ENCODE measurements at places on chromosomes 4 and X.

- no peak for DNase-seq
Observed at GRCh38 chrX:13747836-13748235, 13.3 kb downstream of the OFD1 start.

GRCh38 chrX:35890699-35891098 is 28.8 kb upstream of the CFAP47 start:
- DNase-seq: no peak

DNA sequence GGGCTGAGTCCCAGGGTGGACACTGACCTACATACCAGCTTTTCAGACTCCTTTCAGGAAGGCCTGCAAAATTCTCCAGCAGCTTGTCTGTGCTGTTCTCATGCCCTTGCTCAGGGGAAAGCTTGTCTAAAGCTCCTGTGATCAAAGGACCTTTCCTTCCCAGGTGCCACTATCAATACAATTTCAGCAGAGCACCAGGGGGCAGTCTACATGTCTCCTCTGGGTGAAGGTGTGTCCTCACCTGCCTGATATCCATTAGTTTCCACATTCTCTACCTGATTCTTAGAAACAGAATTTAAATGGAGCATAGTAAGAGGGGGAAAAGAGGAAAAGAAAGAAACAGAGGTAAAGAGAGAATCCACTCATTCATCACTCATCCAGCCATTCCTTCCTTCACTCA is 114.2 kb downstream of the PPARGC1A start:
- DNase-seq: no peak

DNA sequence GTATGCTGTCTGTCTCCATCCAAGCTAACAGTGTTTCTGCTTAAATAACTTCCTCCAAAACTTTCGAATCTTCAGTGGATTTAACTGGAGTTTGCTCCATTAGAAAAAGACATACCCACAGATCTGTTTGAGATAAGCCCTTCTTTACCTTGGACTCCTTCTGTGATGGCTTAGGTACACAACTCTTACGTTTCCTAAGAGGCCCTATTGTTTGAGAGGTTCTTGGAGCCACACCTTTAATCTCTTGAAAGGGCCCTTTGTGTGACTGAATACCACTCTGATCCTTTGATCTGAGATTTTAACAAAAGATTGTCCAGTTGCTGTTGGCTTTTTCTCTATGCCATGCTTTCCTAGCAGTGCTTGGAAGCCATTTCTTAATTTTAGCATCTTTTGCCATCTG is 92.5 kb downstream of the AKAP4 start:
- DNase-seq: no peak

DNA sequence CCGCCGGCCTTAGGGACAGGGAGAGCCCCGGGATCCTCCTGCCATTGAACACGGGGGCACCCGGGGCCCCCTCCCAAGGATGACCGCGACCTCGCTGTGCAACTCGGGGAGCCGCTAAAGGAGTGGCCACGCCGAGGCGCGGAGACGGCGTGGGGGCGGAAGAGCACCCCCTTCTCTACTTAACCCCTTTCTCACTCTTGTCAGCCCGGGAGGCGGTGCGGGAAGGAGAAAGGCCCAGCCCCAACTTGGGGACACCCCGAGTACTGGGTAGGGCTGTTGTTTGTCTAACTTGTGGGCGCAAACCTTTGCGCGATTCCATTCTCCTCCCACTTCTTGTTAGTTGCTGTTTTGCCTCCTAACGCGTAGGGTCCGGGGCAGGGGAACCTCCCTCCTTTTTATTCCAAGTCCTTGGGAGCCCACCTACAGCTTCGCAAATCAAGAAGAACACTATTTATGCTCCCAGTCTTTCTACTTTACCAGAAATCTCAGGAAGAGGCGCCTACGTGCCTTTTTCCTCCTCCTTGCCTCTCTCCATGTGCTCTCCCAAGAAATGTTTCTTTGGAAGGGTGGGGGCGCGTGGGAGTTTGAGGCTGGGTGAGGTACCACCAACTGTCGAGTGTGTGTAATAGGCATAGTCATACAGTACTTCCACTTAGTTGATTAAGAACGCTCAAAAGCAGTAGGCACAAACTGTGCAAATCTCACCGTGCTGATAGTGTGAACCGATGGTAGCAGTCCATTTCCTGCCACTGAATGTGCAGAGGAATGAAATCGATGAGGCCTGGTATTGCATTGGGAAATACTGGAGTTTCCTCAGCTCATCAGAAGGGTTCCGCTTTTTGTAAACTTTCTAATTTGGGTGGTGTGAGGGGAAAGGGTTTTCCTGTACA is 813 bp downstream of the DIAPH2 start:
- no peak for DNase-seq

DNA sequence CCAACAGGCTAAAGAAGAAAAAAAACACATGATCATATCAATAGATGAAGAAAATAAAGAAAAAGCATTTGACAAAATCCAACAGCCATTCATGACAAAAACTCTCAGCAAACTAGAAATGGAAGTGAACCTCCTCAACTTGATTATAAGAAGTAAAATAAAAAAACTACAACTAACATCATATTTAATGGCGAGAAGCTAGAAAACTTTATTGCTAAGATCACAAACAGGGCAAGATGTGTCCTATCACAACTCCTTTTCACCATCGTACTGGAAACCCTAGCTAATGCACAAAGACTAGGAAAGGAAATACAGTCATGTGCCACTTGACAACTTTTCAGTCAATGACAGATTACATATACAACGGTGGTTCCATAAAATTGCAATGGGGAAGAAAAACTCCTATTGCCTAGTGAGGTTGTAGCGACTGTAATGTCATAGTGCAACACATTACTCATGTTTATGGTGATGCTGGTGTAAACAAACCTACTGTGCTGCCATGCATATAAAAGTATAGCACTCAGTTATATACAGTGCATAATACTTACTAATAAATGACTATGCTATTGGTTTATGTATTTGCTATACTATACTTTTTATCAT is 12.1 kb upstream of the MANBA start:
- no peak for DNase-seq

DNA sequence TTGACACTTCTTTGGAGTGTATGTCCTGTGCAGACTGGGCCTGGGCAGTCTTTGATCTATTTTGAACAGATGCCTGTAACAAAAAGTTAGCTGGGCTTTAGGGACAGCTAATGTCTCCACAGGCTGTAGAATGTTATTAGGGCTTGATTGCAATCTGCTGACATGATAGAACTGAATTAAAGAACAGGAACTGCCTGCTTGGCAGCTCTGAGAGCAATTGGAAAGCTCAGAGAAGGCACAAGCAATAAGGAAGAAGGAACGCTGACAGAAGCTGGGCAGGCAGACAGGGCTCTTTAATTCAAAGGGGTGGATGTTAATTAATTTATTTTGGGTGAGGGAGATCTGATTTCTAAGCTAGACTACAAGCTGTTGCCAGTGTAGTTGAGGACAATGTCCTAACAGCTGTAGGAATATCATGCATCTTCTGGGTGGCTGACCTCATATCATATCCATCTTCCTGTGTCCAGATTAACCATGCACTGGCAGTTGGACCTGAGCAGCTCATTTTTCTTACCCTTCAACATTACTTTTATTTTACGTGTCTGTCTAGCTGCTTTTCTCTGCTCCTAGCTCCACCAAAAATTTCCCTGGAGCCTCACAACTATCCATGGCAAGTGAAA is 20.7 kb upstream of the GRXCR1 start:
- no peak for DNase-seq

- no peak for DNase-seq
Observed at GRCh38 chr4:121943941-121944340, 7.9 kb downstream of the TRPC3 start.

DNA sequence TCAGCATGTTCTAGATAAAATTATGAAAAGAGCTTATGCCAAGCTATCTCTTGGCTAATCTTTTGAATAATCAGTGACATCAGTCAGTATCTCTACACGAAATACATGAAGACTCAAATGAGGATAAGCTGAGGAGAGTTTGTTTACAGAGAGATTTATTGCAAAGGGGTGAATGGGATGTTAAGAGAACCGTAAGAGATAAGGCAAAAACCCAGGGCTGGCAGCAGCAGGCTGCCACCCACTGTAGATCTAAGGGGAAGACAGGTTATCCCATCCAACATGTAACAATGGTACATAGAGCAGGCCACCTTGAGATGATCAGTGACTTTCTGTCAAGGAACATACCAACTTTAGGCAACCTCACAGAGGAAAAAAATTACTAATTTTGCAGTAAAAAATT is 432.1 kb upstream of the NR3C2 start:
- DNase-seq: no peak

- DNase-seq: no peak
Observed at GRCh38 chrX:48043056-48043455, 28.4 kb downstream of the ZNF630 start.

DNA sequence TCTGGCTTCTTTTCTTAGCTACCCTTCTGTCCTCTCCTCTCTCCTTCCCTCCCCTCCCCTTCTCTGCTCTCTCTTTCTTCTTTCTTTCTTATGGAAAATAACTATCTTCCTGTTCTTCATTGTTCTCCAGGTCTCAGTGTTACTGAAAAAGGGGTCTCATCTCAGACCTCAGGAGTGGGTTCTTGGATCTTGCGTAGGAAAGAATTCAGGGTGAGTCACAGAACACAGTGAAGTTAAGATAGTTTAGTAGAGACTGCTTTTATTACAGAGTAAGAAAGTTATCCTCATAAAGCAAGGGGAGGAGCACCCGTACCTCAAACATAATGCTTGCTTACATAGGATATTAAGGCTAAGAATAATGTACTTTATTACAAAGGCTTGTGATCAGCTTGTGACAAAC is 31.8 kb upstream of the CWH43 start:
- DNase-seq: no peak

DNA sequence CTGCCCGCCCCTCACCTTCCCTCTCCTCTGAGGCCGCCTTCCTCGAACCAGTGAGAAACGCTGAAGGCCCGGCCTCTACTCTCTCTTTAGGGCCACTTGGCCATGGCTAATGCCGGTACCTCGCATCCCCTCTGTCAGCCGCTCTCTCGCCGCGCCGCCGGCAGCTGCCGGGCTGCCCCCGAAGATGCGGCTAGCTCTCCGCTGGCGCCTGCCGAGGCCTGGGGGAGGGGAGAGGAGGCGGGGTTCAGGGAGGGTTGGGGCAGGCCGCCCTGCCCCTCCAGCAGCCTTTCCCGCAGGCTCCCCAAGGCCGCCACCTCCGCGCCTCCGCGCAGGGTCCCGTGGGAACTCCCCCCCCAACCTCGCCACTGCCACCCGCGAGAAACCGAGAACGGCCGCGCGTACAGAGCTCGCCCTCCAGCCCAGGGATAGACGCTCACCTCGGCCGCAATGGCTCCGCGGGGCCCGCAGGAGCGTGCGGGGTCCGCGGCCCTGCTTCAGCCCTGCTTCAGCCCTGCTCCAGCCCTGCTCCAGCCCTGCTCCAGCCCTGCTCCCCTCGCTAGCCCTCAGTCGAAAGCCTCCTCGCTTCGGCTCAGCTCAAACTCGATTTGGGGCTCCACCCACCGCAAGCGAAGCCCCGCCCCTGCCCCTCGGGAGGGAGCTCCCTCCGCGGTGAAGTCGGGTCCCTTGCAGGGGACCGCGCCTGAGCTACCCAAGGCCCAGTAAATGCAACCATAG is at the start of gene HUWE1:
Gene HUWE1, minus strand, starts transcription at position 569 of the 735 bp plus-strand sequence. CDS start 32,612 bp downstream, outside the sequence.
- peak; percentile 67 for DNase-seq

DNA sequence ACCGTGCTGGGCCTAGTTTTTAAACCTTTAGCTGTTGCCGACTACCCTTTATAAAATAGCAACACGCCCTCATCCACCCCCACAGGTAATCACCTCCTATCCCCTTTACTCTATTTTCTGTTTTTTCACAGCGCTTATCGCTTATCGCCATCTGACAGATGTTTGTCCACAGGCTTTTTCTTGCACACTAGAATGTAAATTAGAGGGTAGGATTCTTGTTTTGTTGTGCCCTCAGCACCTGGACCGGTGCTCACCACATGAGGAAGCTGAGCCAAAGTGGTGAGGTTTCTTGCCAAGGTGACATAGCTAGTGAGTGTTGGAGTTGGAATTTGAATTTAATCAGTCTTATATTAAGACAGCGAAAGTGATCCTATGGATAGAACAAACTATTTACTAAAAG is 2.9 kb upstream of the RBBP7 start:
- DNase-seq: no peak

DNA sequence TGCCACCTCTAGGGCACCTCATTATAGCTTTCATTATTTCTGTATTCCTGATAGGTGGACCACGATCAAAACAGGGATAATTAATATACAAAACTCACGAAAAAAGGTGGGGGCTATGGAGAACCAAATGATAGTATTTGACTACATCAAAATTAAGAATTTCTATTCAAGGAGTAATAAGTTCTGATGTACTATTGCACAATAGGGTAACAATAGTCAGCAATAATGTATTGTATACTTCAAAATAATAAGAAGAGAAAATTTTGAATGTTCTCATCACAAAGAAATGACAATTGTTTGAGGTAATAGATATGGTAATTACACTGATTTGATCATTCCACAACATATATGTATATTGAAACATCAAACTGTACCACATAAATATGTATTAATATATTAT is 327.3 kb upstream of the TRAM1L1 start:
- no peak for DNase-seq

DNA sequence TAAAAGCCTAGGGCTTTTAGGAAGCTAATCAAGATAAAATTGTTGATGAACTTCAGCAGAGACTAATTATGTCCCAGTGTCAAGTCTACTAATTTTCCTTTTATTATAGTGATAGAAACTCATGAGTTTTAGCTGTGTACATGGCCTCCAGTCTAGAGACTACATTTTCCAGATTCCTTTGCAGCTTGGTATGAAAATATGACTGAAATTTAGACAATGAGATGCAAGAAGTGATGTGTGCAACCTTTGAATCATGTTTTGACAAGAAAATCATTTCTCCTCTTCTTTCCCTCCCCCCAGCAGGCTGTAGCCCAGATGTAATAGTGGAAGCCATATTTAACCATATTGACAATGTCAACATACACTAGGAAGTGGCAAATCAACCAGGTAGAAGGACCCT is 30.3 kb upstream of the IL13RA2 start:
- DNase-seq: no peak

GRCh38 chrX:101958139-101958538 is 26.3 kb upstream of the ZMAT1 start:
- DNase-seq: no peak

- DNase-seq: no peak
Observed at GRCh38 chr4:72846280-72847111, 223.0 kb downstream of the COX18 start.

DNA sequence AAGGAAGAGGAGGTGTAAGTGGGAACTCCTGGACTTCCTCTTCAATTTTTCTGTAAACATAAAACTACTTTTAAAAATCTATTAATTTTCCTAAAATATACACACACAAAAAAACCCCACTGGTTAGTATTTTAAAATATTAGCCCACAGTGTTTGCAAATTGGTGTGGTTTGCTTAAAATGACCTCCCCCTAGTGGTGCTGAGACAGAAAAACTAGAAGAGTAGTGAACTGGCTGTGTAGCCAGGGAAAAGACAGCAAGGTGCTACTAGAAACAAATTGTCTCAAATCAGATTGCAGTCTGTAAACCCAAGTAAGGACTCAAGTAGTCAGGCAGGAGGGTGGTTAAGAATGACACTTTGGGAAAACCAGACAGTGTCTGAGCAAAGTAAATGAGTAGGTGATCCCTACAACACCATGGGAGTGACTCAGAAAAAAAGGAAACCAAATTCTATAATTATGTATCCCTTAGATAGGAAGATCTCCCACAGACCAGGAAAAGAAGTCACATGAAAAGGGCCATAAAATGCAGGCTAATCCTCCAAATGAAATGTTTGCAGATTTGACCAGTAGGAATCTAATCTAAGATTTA is 26.0 kb downstream of the AMTN start:
- no peak for DNase-seq

GRCh38 chr4:74969507-74970474 is 36.9 kb downstream of the PARM1 start:
- no peak for DNase-seq

GRCh38 chrX:155028129-155028528 is 1.5 kb downstream of the FUNDC2 start:
- no peak for DNase-seq

Measured in T1000 (cell line).